ENCODE measurements at places on chromosomes 5 and 9. TPM values are rescaled to one million over a fixed set of nuclear protein-coding genes. Genes with fewer than 3 reads are reported as not detected.
A peak's percentile ranks its signal among the peaks of the same experiment; 100 is the strongest.

Gene BAAT
- polyA plus RNA-seq, result not detected

DNA sequence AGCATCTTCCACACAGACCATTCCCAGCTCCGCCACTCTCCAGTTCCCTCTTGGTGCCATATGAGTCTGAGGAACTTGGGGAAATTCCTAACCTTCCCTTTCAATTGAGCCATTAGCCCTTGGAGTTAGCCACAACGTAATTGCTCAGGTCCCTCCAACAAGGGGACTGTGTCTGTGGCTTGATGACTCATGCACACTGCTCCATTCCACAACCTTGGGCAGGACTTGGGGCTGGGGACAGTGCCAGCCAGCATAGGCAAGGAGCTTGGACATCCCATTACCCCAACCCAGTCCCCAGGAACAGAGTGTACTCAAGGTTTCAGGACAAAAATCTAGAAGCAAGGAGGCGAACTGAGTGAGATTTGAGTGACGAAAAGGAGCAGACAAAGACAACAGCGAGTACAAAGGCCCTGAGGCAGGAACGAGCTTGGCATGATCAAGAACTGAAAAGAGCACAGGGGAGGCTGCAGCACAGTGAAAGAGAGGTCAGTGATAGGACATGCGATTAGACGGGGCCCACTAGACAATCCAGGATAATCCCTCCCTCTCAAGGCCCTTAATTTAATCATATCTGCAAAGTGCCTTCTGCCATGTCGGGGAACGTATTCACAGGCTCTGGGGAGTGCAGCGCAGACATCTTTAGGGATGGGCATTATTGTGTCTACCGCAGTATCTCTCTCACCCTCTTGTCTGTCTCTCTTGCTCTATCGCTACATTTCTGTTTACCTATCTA lies 16.0 kb upstream of the JADE2 start:
- no peak for DNase-seq
- H3K36me3 ChIP-seq, result no peaks in the 10 kb centered on the region
- no peaks in the 10 kb centered on the region for H3K4me1 ChIP-seq
- no peaks in the 10 kb centered on the region for H3K27me3 ChIP-seq
- H3K4me3 ChIP-seq, result no peak overlapping the region

- DNase-seq, result no peak
- H3K36me3 ChIP-seq, result no peaks in the 10 kb centered on the region
- no peaks in the 10 kb centered on the region for H3K4me1 ChIP-seq
- H3K4me3 ChIP-seq, result no peak overlapping the region
- no peak overlapping the region for H3K27ac ChIP-seq
These were observed 391.8 kb downstream of the ARHGEF28 start for GRCh38 chr5:74017786-74018211.

Gene PCDHGA3
- not detected for polyA plus RNA-seq

Gene SLC45A2
- not detected for polyA plus RNA-seq

- no peaks in the 10 kb centered on the region for H3K4me1 ChIP-seq
- DNase-seq, result no peak
- peaks cover 3% of the 10 kb centered on the region for H3K27me3 ChIP-seq
- no peak overlapping the region for H3K4me3 ChIP-seq
- H3K36me3 ChIP-seq, result no peaks in the 10 kb centered on the region
These were observed 27.4 kb downstream of the NRG2 start for GRCh38 chr5:140015706-140016105.

Gene TLR4
- 14.0 TPM for polyA plus RNA-seq

- peaks cover 60% of the 10 kb centered on the region for H3K36me3 ChIP-seq
- peaks cover 11% of the 10 kb centered on the region for H3K4me1 ChIP-seq
- no peaks in the 10 kb centered on the region for H3K27me3 ChIP-seq
- H3K27ac ChIP-seq, result no peak overlapping the region
- DNase-seq, result no peak
- H3K4me3 ChIP-seq, result no peak overlapping the region
These were observed 3.8 kb downstream of the PRRC1 start for GRCh38 chr5:127521138-127521770.

Gene ATOSB
- 80.1 TPM for polyA plus RNA-seq

Gene SPINK6
- polyA plus RNA-seq, result not detected

DNA sequence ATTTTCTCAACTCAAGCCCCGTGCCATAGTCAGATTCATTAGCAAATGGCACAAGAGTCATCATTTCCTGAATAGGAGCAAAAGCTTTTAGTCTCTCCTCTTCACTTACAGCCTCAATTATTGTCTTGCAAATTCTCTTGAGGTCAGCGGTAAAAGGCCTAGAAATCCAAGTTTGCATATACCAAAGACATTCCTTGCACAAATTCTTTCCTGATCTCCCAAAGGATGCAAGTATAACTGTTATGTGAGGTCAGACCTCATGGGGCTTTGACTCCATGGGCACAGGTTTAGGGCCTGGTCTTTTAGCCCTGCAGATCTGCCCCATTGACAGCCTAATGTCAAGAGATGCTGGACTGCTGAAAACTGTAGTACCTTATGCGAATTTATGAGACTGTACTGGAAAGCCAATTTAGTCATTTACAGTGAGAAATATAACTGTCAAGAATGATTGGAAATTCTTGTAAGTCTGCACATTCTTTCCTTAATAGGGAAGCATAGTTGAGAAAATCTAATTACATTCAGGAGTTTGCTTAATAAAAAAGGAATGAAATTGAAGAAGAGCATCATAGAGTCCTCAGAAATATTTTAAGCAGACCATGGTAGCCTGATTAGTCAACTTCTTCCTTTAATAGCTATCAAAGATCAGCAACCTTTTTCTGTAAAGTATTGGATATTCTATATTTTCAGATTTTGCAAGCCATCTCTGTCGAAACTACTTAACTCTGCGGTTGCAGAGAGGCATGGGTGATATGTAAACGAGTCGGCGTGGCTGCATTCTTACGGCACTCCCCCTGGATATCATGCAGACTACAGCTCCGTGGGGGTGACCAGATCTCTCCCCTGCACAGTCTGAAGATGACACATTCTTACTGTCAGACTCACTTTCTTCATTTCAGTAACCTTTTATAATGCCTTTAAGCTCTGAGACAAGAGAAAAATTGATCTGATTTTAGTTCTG lies 45.2 kb downstream of the GCNT4 start:
- no peaks in the 10 kb centered on the region for H3K27me3 ChIP-seq
- H3K4me1 ChIP-seq, result no peaks in the 10 kb centered on the region
- DNase-seq, result no peak
- H3K27ac ChIP-seq, result no peak overlapping the region
- H3K36me3 ChIP-seq, result no peaks in the 10 kb centered on the region

DNA sequence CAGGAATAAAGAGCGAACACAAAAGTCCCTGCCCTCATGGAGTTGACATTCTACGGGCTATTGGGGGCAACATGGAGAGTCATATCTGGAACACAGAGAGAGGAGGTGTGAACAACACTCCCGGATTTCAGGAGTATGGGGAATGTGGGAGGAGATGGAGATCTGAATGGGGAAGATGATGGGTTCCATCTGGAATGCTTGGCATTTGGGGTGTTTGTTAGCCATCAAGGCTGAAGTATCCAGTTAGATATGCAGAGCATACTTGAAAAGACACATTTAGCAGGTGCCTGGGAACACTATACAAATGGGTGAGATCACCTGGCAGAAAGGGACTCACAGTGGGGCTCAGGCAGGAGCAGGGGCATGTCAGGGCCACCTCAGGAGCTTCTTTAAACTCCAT lies 61.1 kb downstream of the EGFLAM start:
- no peaks in the 10 kb centered on the region for H3K27me3 ChIP-seq
- no peaks in the 10 kb centered on the region for H3K4me1 ChIP-seq
- H3K36me3 ChIP-seq, result no peaks in the 10 kb centered on the region
- DNase-seq, result no peak
- H3K27ac ChIP-seq, result no peak overlapping the region

Gene ZNG1C
- 29.8 TPM for polyA plus RNA-seq

- H3K27me3 ChIP-seq, result no peaks in the 10 kb centered on the region
- H3K4me1 ChIP-seq, result no peaks in the 10 kb centered on the region
- no peak overlapping the region for H3K4me3 ChIP-seq
- H3K27ac ChIP-seq, result no peak overlapping the region
- no peak for DNase-seq
- H3K36me3 ChIP-seq, result no peaks in the 10 kb centered on the region
These were observed 204.8 kb downstream of the CDH9 start for GRCh38 chr5:26833596-26833995.

- no peak for DNase-seq
- peaks cover 15% of the 10 kb centered on the region for H3K36me3 ChIP-seq
- H3K4me3 ChIP-seq, result no peak overlapping the region
- H3K27ac ChIP-seq, result no peak overlapping the region
- H3K4me1 ChIP-seq, result peaks cover 15% of the 10 kb centered on the region
- no peaks in the 10 kb centered on the region for H3K27me3 ChIP-seq
These were observed 101.4 kb downstream of the ARHGAP26 start for GRCh38 chr5:142871363-142872193.

Gene COL15A1
- polyA plus RNA-seq, result 0.03 TPM

Gene GSN
- polyA plus RNA-seq, result 187 TPM

Gene PRRX2
- polyA plus RNA-seq, result not detected

GRCh38 chr5:69115526-69115925 lies 21.7 kb downstream of the SLC30A5 start:
- H3K4me1 ChIP-seq, result no peaks in the 10 kb centered on the region
- no peak overlapping the region for H3K27ac ChIP-seq
- H3K4me3 ChIP-seq, result no peak overlapping the region
- DNase-seq, result no peak
- H3K27me3 ChIP-seq, result no peaks in the 10 kb centered on the region
- peaks cover 92% of the 10 kb centered on the region for H3K36me3 ChIP-seq

DNA sequence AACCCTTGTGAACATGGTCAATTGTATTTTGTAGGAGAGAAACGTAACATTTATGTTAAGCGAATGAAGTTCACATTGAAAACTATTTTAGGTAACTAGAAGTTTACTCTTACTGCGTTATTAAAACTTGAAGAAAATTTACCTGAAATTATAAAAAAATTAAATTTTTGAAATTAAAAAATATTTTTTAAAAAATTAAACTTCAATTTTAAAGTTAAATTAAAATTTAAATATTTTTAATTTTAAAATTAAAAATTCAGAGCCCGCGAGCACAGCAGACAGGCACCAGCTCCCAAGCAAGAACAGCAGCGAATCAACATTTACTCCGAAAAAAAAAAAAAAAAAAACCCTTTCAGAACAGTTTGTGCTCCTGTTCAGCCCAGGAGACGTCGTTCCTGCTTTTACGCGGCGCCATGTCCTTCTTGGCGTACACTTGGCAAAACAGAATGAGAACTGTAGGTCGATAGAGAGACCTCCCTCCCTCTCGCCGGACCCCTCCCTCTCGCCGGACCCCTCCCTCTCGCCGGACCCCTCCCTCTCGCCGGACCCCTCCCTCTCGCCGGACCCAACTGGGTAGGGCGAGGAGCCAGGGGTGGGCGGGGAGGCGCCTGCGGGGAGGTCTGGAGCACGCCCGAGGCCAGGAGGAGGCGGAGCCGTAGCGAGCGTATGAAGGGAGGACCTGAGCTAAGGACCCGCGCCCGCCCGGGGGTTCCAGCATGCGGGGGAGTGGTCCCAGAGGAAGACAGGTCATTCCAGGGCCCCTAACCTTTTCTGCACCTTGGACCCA lies 235.8 kb downstream of the ROR2 start:
- peaks cover 5% of the 10 kb centered on the region for H3K4me1 ChIP-seq
- no peaks in the 10 kb centered on the region for H3K36me3 ChIP-seq
- H3K4me3 ChIP-seq, result no peak overlapping the region
- H3K27me3 ChIP-seq, result no peaks in the 10 kb centered on the region
- H3K27ac ChIP-seq, result no peak overlapping the region

DNA sequence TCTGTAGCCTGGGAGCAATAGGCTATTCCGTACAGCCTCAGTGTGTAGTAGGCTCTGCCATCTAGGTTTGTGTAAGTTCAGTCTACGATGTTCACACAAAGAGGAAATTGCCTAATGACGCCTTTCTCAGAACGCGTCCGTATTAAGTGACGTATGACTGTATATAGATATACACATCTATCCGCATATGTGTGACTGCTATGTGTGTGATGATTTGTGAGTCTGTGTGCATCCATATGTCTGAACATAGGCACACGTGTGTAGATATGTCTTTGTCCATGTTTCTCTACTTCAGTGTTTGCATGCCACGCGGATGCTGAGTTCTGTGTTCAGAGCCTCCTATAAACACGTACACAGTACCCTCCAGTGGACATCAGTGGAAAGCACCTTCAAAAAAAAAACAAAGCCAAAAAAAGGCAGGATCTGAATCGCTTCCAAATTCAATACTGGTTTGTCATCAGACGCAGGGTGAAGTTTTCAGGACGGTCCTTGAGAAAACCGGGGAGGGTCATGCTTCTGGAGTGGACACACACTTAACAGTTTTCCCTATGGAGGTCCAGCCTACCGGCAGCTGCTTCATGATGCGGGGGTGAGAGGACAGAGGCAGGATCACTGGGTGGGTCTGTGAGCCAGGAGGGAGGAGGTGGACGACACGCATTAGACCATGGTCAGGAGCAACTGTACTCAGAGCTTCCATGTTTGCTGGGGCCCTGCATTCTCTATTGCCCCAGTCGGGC lies 29.5 kb upstream of the ALDH1B1 start:
- H3K4me3 ChIP-seq, result peak overlapping the region; percentile 36
- H3K27me3 ChIP-seq, result no peaks in the 10 kb centered on the region

DNA sequence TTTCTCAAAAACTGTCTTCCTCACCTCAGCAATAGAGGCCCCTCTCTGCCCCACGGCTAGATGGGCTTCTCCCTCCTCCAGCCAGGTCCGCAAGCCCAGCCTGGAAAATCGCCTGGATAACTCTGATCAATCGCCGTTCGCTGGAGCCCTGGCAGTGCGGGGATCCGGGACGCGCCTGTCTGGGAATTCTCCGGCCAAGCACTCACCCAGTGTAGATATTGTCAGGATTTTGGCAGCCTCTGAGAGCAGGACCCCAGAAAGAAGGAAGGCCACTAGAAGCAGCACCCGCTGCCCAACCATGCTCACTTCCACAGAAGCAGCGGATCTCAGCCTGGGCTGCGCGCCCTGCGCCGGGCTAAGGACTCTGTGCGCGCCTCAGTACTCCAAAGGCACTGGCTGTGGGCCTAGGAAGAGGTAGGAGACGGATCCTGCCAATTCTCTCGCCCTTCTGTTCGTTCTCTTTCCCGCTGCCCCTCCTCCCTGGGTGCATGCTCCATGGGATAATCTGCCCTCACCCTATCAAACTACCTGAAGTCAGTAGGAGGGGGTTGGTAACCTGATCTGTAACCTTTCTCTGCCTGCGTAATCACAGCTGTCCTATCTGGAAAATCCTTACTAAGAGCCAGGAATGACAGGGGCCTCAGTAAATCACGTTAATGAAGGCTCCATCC lies at the start of gene UGT3A1:
Gene UGT3A1 (minus strand): TSS at position 450 of the 671 bp plus-strand sequence. CDS start 150 bp downstream, at position 300.
- H3K27ac ChIP-seq, result no peak within 1 kb of the TSS
- no peak for DNase-seq
- no peaks in the 10 kb centered on the region for H3K36me3 ChIP-seq
- H3K4me3 ChIP-seq, result no peak within 1 kb of the TSS
